ENCODE measurements at places on chromosomes 2 and 18.
A peak's percentile ranks its signal among the peaks of the same experiment; 100 is the strongest.

DNA sequence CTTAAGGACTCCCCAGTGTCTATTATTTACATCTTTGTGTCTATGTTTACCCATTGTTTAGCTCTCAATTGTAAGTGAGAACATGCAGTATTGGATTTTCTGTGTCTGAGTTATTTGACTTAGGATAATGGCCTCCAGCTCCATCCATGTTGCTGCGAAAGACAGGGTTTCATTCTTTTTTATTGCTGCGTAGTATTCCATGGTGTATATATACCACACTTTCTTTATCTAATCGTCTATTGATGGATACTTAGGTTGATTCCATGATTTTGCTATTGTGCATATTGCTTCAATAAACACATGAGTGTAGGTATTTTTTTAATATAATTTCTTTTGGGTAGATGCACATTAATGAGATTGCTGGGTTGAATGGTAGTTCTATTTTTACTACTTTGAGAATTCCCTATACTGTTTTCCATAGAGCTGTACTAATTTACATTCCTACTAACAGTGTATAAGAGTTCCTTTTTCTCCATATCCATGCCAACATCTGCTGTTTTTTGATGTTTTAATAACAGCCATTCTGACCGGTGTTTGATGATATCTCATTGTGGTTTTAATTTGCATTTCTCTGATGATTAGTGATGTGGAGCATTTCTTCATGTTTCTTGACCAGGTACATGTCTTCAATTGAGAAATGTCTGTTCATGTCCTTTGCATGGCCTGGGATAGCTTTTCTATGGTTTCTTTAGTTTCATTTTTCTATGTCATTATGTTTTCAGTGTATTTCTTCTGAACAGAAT, 21.8 kb downstream of the MTCL1 start:
- DNase-seq, result no peak

- peak; percentile 86 for DNase-seq
Measured at GRCh38 chr2:177753682-177754491, 318.7 kb downstream of the PDE11A start.

DNA sequence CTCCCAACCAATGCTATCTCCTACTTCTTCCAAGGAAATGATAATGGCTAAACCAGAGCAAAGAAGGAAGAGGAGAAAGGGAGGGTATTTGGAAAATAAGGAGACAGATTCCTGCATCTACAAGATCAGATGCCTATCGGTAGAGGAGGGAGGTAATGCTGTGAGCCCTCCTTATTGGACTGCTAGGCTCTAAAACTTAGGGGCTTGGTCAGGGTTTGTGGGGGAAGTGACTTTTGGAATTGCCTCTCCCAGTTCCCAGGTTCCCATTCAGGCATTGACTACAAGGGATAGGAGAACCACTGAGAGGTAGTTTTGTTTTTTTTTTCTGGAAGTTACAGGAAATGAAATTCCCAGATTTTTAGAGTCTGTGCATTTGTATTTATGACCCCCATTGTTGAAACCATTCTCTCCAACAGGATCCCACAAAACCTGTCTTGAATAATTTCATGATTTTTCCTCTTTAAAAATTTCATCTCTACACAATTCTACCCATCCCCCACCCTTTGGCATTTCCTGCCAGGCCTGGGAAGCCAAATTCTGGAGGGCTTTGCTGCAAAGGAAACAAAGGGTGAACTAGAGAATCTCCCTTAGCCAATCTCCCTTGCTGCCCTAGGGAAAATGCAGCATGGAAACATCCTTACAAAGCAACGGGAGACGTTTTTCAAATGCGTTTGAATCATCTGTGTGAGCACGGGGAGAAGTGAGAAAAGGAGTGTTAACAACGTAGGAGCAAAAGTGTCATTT, 282.1 kb upstream of the EPAS1 start:
- DNase-seq, result no peak

DNA sequence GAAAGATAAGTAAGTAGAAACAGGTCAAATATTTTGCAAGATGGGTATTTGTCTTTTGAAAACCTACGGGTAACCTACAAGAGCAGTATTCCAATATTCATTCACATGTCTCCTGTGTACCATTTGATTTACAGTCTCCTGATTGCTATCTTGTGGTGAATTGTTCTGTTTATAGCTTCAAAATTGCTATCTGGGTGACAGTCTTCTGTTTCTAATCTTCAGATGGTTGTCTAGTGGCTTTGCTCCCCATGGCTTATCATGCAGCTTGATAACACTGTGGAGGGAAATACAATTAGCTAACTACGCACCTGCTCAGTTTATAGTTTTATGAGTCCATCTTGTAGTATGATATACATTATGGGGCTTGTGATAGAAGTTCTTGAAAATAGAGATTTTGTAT, 816.8 kb downstream of the CPS1 start:
- DNase-seq, result no peak

- no peak for DNase-seq
Measured at GRCh38 chr18:60503199-60503598, 130.6 kb upstream of the MC4R start.

- no peak for DNase-seq
Measured at GRCh38 chr2:192195548-192196418, 1.1 kb upstream of the TMEFF2 start.
